ENCODE measurements at places on chromosomes 16 and 17.

DNA sequence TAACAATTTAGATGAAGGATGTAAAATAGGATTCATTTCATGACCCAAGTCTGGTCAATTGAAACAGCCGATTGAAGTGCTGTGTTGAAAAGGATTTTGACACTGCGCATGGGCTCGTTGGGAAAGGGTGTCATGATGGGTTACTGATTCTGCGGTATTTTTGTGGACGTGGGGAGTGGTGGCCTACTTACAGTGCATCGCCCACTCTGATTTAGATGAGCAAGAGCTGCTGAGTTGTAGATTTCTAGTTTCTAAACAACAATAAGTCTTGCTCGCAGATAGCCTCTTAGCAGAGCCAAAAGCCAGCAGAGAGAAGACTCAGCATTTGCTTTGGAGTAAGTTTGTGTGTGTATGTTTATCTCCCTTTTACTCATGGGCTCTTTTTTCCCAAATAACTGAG is 731.0 kb downstream of the MAF start:
- DNase-seq: no peak

- no peak for DNase-seq
Observed at GRCh38 chr16:50924759-50925545, 183.1 kb downstream of the CYLD start.

DNA sequence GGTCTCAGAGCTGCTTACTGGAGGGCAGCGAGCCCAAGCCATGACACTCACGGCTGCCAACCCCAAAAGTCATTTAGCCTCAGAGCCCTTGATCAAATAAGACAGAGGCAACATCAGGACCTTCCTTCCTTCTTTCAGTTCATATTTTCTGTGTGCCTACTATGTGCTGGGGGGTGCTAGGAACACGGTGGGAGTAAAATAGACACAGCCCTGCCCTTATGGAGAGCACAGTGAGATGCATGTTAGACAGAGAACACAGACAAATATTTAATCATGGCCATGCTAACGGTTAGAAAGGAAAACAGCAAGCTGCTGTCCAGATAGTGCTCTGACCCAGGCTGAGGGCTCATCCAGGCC is 4.5 kb upstream of the BRD7 start:
- no peak for DNase-seq

- peak; percentile 64 for DNase-seq
Observed at GRCh38 chr17:38751808-38752307, 683 bp upstream of the PSMB3 start.

- DNase-seq: no peak
Observed at GRCh38 chr17:29640981-29641642, 18.4 kb upstream of the CORO6 start.

- no peak for DNase-seq
Observed at GRCh38 chr17:15377200-15377599, 35.8 kb upstream of the TEKT3 start.

DNA sequence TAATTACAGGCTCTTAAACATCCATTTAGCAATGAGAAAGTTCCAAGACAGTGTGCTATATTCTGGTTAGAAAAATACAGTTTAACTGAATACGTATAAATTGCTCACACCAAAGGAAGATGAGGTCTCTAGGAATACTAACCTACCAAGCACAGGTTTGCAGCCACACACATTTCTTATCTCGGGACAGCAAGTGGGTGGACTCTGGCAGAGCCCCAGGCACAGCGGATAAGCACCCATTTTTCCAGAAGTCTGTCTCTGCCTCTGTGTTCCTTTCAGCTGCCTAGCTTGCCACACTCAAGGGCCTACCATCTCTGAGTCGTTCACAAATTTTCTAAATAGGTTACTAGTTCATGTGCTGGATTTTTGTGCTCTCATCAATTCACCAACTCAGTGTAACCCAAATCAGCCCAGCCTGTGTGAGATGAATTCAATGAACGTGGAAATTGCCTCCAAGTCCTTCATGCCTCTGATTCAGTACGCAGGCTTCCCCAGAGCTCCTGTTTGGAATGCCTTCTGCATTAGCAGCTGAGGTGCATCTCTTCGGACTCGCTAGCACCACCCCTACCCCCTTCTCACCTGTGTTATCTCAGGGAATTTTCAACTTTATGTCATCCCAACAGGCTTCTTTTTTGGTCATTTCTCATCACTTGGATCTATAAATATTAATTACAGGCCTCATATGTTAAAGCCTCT is 581.0 kb upstream of the CDH11 start:
- no peak for DNase-seq

- no peak for DNase-seq
Observed at GRCh38 chr17:82949984-82950383, 110.2 kb upstream of the ZNF750 start.

DNA sequence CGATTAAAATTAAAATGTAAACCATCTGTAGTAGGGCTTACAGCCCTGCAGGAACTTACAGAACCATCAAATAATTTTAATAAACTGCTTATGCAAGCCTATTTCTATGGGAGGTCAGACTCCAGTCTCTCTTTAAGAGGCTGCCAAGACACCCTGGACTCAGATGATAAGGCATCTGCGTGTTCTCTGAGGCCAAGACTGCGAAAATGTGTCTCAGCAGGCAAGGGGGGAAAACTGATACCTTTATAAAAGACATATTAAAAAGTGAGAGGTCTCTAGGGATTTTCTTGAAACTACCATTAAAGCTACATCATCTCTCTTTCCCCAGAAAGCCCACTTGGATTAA is 32.2 kb downstream of the MPHOSPH6 start:
- no peak for DNase-seq

GRCh38 chr16:85659805-85660511 is 28.8 kb downstream of the GINS2 start:
- DNase-seq: peak; percentile 43

- DNase-seq: no peak
Observed at GRCh38 chr17:20242271-20242670, 225.1 kb downstream of the LGALS9B start.

GRCh38 chr17:76189247-76189646 is 48.2 kb upstream of the FOXJ1 start:
- no peak for DNase-seq

DNA sequence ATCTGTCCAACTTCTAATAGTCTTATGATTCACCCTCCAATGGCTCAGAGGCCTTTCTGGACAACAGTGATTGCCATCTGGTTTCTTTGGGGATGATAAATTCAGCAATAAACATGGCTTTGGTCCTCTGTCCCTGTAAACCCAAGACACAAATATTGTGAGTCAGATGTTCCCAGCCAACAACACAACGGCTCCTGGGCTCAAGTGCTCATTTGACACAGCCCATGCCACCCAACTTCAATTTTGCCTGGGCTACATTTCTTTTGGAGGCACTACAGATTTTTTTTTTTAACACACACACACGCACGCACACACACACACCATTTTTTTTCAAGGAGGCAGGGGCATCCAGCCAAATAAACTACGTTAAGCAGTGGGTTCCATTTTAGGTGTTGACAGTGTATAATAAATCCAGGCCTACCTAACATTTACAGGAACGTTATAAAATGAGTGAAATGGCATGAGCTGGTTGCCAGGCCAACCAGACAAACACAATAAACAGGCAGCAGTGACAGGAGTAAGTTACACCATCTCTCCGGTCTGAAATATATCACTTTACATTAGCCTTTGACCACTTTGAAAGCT is 939.9 kb upstream of the SOX9 start:
- no peak for DNase-seq

- peak; percentile 85 for DNase-seq
Observed at GRCh38 chr17:42561897-42562387, at the start of gene COASY. Gene COASY, plus strand, starts transcription at chr17:42562148. Its CDS starts 475 bp downstream, at chr17:42562623.

DNA sequence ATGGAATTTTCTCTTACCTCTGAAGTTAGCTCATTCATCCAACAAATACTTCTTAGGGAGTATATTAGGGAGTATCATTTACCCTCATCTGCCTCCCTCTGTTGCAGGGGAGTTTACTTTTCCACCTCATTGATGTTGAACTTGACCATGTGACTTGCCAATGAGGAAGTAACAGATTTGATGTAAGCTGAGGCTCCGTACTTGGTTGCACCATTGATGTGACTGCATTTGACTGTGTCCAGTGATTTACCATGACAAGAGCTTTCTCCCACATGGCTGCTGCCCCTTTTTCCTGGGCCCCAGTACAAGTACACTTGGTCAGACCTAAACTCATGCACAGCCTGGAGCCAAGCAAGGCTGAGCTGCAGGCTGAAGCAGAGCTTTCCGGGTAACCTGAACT is 81.6 kb upstream of the HS3ST2 start:
- DNase-seq: no peak

DNA sequence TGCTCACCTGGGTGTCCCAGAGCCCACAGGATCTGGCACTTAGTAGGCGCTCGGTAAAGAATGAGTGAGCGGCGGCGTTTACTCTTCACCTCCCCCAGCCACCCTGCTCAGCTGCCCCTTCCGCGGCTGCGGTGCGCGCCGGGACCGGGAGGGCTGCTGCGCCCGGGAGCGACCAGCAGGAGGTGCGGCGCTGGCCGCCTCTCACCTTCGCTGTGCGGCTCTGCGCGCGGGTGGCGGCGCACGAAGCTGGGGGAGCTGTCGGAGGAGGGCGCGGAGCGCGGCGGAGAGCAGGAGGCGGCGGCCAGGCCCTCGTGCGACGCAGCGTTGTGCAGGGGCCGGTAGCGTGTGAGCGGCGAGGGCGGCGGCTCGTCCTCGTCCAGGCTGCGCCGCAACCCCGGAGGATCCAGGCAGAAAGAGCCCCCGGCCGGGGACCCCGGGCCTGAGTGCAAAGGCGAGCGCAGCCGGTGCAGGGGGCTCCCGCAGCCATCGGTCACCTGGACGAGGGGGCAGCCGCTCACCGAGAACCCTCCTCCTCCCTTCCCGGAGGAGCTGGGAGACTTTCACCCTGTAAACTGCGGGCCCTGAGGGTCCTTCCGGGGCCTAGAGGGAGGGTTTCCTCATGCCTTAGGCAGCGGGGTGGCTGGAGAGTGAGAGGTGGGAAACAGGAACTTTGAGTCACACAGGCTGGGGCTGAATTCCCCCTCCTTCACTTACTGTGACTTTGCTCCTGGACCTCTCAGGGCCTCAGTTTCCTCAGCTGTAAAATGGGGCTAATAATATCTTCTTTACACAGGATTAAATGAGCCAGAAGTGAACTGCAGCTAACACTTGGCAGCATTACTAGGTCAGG is 12.5 kb downstream of the SAMD14 start:
- DNase-seq: peak; percentile 36

GRCh38 chr16:17266608-17267313 is 204.0 kb downstream of the XYLT1 start:
- no peak for DNase-seq

- DNase-seq: no peak
Observed at GRCh38 chr17:17499402-17500145, 3.4 kb upstream of the RASD1 start.

GRCh38 chr16:70805787-70806186 is 4.8 kb upstream of the VAC14 start:
- no peak for DNase-seq

GRCh38 chr17:79248843-79249493 is 174.3 kb downstream of the ENGASE start:
- DNase-seq: no peak

- DNase-seq: no peak
Observed at GRCh38 chr17:51611585-51611984, 351.2 kb downstream of the UTP18 start.

DNA sequence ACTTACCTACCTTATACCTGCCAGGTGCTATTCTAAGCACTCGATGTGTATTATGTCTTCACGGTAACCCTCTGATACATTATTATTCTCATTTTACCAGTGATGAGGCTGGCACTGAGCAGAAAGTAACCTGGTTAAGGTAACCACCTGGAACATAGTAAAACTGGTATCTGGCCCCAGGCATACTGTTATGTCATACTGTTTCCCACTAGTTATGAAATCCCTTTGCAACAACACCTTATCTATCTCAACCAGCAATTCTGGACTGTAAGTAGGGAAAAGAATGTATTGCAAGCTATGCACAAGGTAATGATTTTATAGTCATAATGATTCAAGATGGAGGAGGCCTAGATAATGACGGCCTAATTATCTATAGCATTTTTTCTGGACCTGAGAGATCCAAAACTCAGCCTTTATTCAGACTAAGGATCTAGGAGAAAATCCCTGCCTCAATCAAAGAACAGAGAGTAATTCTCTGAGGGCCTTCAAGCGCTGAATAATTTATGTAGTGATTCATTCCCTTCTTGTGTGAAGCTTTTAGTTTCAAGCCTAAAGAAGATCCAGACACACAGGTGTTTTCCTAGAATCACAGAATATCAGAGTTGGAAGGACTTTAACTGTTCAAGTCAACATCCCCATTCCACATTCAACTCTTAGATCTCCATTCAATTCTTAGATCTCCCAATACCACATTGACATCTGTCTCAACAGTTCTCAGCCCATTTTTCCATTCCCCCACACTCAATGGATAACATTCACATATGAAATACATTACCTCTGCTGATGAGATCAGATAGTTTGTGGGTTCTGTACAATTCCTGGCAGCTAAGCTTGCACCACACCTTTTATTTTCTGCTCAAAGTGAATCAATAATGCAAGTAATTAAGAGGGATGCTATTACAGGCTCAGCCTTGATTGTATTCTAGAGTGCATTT is 14.9 kb upstream of the MMD start:
- no peak for DNase-seq

DNA sequence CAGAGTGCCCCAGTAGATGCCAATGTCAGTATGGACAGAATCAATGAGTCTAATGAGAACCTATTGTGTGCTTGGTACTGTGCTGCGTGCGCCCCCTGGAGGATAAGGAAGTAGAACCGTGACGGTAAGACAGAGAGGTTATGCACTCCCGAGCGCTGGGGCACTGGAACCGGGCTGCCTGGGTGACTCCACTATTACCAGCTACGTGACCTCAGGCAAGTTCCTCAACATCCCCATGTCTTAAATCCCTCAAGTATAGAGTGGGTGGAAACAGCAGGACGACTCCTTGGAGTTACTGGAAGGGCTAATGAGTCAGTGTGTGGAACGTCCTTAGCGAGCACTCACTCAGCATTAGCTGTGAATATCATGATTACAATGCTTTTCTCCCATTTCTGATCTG is 16.2 kb downstream of the CHST4 start:
- DNase-seq: peak; percentile 41

GRCh38 chr17:45651145-45651709 is 132.9 kb upstream of the CRHR1 start:
- no peak for DNase-seq

GRCh38 chr17:64185101-64185500 is 55.2 kb upstream of the ERN1 start:
- DNase-seq: no peak

DNA sequence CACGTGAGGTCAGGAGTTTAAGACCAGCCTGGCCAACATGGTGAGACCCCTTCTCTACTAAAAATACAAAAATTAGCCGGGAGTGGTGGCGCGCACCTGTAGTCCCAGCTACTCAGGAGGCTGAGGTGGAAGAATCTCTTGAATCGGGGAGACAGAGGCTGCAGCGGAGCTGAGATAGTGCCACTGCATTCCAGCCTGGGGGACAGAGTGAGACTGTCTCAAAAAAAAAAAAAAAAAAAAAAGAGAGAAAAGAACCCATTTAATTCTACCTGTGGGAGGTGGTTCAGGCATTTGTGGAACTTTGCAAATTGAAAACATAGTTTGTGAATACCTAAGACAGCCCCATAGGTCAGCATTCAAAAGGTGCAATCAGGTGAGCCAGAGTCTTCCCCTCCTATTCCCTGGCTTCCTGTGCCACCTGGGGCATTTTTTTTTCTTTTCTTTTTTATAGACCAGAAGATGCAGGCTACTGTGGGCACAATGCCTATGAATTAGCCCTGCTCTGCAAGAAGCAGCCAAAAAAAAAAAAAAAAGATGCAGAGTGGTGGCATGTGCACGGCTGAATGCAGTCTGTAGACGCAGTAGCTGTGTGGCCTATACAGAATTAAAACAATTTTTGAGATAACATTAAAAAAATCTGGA is 9.1 kb upstream of the SOCS3 start:
- no peak for DNase-seq

- no peak for DNase-seq
Observed at GRCh38 chr16:12011565-12011964, 35.0 kb downstream of the SNX29 start.
